ENCODE measurements at places on chromosomes 6 and 20.

DNA sequence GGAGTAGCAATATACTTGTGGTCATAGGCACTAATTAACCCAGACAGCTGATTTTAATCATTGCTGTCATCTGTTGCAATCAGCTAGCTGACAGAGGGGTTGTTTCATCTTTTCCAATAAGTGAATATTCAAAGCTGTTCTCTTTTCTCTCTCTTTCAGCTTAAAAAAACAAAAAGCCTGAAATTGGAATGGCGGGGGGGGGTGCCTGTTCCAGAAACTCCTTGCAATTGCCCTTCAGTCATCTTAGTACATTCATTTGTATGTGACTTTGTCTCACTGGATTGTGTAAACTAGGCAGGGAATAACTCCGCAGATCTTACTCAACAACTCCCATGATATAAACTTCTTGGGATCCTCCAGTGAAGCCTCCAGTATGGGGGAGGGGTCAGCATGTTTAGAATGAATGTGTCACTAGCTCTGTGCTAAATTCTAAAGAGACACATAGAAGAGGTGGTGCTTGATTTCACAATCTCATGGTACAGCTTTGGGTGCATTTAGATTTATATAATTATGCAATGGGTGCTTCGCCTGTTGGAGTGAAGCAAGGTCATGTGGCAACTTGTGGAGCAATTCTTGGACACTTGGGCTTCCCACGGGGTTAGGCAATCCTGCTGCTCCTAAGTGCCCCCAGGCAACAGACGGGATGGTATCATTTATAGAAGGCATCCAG is 40.1 kb downstream of the SLC24A3 start:
- DNase-seq: no peak

- DNase-seq: no peak
Observed at GRCh38 chr20:33522256-33522820, 32.4 kb downstream of the CBFA2T2 start.

DNA sequence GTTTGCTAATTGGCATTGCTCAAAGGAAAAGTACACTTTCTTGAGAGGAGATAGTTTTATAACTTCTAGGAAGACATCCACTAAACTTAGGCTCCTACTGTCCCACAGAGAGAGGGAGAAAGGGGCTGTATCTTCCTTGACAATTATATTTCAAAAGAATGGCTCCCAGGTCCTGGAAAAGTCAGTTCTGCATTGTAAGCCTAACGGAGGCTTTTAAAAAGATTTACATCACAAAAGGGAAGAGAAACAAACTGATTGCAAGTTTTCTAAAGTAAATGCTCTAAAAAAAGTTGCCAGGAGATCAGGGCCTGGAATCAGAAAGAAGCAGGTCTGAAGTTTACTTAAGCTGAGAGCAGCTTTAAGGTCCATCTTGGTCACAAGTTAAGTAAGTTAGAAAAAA is 839.5 kb downstream of the FRK start:
- no peak for DNase-seq

DNA sequence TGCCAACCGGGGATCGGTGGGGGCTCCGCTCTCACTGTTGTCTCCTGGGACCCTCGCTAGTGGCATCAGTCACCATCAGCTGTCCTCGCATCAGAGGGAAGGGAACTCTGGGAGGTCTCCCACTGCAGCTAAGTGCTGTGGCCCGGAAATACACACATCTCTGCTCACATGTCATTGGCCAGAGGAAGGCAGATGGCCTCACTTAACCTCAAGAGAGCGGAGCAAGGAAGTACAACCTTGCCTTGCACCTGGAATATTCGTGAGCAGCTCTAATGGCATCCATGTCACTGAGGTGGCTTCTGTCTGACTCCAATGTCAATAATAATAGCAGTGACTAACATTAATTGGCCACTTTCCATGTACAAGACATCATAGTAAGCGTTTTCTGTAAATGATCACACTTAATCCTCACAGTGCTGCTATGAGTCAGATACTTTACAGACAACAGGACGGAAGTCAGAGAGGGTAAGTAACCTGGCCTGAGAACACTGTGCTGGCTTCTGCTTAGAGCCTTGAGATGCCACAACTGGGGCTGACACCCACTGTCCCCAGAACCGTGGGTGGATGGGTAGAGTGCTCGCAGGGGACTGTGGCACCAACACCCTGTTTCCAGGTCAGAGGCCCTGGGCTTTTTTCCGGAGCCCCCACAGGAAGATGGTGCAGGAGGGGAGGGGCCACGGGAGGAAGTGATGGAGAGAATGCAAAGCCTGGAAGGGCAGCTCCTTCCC is 6.0 kb downstream of the LHFPL5 start:
- peak; percentile 57 for DNase-seq

GRCh38 chr20:45138561-45139300 is 14.5 kb upstream of the WFDC12 start:
- DNase-seq: no peak

GRCh38 chr6:13496513-13497190 is 9.3 kb upstream of the GFOD1 start:
- no peak for DNase-seq

Measured in LNCaP clone FGC (cell line).